Fibroblast of lung (primary cell): ENCODE measurements at places on chromosomes 4 and X. TPM values are rescaled to one million over a fixed set of nuclear protein-coding genes. Genes with fewer than 3 reads are reported as not detected.

Gene CENPE
- 1.5 and 8.6 TPM in 2 replicates for total RNA-seq

Gene ADH1C
- total RNA-seq = 0.77 and 0.83 TPM in 2 replicates

Gene FDCSP
- total RNA-seq = not detected in 2 replicates

Gene SOWAHD
- total RNA-seq = 0.26 and 0.83 TPM in 2 replicates

Gene APELA
- not detected in 2 replicates for total RNA-seq

Gene SLC9B2
- total RNA-seq = 16.9 and 17.5 TPM in 2 replicates

Gene FAM9C
- under 0.01 and 0.26 TPM in 2 replicates for total RNA-seq

Gene MAGEC1
- total RNA-seq = not detected in 2 replicates

Gene UGT8
- under 0.01 TPM in 1 of 2 replicates, not detected in the other for total RNA-seq

Gene SULT1B1
- not detected in 2 replicates for total RNA-seq

Gene FAM53A
- total RNA-seq = 0.77 and 0.99 TPM in 2 replicates

Gene NAA11
- not detected in 2 replicates for total RNA-seq

Gene TKTL1
- total RNA-seq = not detected in 2 replicates

DNA sequence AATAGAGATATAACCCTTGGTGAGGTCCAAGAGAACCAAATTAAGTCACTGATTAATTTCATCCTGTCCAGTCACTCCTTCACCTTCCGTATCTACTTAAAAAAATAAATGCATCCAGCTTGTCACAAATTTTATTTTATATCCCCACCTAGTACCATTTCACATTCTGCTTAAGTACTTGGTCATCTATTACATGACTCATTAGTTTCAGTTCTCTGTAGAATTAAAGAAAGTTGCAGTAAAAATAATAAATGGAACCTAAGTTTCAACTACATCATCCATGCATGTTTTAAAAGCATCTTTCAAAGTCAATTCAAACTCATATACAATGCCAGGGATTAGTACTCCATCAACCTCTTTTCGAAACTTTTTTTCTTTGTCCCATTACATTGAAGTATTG, 130.2 kb downstream of the SH2D1A start:
- DNase-seq = no peak

- DNase-seq = no peak
Measured at GRCh38 chr4:13348216-13348615, 135.9 kb downstream of the RAB28 start.

- peak; percentile 27 for DNase-seq
Measured at GRCh38 chr4:164977243-164978164, at the start of gene TRIM61. Gene TRIM61, minus strand, starts transcription at chr4:164977657. Its CDS starts 7,655 bp downstream, at chr4:164970002.

- peak; percentile 23 for DNase-seq
Measured at GRCh38 chrX:72094894-72095293, 36.8 kb downstream of the RTL5 start.

GRCh38 chr4:40991908-40992307, 222.4 kb downstream of the APBB2 start:
- DNase-seq = peak; percentile 27

DNA sequence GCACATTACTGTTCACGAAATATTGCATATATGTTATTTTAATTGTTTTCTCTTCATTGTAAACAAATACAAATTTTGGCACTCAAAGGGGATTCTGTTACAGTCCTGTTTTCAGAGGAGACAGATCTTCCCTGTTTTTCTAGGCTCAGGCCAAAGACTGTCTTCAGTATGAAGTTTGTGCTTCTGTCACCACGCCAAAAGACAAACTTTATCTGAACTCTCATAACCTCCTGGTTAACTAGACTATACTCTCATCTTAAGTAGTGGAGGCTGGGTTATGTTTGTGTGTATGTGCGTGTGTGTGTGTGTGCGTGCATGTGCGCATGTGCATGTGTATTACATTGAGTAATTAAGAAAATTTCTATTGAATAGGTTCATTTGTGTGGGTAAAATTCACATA, 676.8 kb upstream of the HS3ST1 start:
- no peak for DNase-seq

- DNase-seq = no peak
Measured at GRCh38 chr4:19823781-19824180, 427.9 kb upstream of the SLIT2 start.

- no peak for DNase-seq
Measured at GRCh38 chrX:44105228-44105913, 132.2 kb upstream of the NDP start.

- no peak for DNase-seq
Measured at GRCh38 chr4:72777436-72777835, 208.4 kb upstream of the ADAMTS3 start.

GRCh38 chr4:139735381-139736273, 70.0 kb downstream of the MGST2 start:
- peak; percentile 39 for DNase-seq

DNA sequence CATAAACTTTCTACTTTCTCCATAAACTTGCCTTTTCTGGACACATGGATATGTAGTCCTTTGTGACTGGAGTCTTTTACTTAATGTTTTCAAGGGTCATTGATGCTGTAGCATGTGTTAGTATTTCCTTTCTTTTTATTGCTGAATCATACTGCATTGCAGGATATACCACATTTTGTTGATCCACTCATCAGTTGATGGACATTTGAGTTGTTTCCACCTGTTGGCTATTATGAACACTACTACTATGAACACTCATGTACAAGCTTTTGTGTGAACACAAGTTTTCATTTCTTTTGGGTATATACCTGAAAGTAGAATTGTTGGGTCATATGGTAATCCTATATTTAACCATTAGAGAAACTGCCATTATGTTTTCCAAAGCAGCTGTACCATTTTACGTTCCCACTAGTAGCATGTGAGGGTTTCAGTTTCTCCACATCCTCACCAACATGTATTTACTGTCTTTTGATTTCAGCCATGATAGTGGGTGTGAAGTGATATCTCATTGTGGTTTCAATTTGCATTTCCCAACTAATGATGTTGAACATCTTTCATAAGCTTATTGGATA, 26.3 kb upstream of the GPM6B start:
- DNase-seq = no peak

DNA sequence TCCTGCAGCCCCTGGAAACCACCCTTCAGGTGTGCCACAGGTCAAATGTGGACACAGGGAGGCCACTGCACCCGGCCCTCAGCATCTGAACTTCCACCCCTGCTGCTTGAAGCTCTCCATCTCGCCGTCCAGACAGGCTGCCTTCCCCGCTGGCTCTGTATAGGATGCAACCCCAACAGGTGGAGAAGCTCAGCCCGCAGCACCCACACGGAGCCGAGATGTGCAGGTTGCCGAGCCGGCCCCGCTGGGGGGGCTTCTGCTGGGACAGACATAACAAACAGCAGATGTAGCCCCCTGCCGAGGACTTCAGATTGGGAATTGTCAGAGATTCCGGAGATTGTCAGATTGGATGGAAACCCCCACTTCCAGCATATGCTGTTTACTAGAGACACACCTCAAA, 20.5 kb downstream of the TMEM187 start:
- DNase-seq = no peak

DNA sequence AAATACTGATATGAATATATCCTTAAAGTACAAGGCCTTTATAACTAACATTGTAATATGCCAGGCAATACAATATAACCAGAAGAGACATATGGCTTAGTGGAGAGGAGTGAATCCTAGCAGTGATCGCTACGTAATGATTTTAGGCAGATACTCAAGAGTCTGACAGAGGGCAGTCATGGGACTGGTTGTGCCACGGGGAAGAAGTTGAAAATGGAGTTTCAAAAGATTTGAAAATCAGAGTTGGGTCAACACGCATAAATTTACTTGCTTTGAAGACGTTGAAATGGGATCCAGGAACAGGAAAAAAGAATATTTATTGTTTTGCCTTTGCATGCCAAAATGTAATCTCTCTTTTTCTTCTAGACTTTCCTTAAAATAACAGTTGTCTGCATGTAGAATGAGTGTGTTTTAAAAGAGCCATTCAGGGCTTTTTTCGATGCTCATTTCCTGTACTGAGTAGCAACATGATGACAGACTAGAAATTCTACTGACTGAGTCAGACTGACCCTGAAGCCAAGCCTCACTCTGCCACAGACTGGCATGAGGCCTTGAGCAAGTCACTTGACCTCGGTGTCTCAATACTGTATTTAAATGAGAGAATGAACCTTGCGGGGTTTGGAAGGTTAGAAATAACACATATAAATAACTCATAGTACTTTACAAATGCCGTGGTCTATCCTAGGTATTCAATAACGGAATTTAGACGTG, 8.1 kb upstream of the SMS start:
- peak; percentile 94 for DNase-seq

DNA sequence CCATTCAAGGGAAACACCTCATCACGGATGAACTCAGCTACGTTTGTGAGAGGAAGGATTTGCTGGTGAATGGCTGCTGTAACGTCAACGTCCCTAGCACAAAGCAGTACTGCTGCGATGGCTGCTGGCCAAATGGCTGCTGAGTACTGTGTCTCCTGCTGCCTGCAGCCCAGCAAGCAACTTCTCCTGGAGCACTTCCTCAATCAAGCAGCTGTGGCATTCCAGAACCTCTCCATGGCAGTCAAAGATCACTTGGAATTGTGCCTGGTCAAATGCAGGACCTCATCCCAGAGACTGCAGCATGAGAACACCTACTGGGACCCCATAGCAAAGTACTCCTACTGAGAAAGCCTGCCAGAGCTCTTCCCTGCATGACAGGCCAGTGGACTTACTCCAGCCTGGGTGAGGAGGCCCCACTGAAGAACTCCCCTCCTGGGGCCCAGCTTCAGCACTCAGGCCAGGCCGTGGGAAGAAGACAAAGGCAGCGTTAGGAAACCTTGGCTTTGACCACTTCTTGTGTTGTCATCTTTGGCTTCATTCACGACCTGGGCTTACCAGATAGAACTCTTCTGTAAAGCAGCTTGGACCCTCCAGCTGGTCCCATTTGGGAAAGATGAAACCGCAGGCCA, 244.3 kb downstream of the RBMX2 start:
- DNase-seq = no peak

DNA sequence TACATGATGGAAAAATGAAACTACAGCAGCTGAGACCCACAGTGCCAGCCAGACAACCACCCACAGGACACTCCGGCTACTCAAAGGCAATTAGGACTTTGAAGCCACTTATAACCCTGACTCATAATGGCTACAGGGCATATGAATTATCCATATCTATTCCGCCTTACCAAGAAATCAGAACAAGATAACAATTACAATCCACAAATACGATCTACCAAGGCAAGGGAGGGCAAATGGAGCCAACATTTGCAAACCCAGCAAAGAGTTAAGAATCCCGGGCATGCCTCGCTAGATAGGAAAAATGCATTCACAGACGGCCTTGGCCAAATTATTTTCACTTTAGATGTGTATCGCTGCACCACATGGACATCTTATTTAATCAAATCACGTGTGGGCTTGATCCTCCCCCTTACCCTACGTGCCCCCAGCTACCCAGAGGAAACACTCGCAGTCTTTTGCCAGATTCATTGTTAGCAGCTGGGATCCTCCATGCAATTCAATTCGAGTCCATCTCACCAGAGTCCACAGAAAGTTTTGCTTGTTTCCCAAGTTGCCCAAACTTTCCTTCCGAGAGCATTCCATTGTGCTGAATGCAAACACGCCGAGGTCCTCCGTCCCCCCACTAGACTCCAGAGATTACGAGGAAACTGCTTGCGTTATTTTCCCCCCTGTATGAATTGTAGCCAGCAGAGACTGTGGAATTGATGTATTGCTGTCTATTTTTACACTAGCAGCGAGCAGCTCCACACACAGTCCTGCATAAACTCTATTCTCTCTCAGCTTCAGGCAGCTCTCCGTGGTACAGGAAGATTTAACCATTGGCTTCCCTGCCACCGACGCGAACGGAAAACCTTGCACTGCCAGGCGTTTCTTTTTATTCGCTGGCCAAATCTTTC, 1.2 kb downstream of the PPARGC1A start:
- DNase-seq = peak; percentile 69

DNA sequence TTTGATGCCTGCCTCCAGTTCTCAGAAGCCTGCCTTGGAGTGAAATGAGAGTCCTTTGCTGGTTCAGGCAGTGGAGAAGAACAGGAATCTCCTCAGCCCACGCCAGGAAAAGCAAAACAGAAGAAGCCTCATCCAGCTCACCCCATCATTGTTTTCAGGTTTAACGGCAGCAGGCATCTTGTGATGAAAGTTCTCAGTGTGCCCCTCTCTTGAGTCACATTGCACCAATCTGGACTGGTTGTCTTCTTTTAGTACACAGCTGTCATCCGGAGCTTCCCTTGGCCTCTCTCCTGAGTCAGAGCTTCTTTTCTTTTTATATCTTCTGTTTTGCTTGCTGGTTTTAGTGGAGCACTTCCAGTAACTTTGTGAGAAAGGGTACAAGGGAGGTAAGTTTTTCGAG, 50.9 kb downstream of the TSPAN7 start:
- DNase-seq = no peak

- DNase-seq = no peak
Measured at GRCh38 chrX:46961574-46962283, 49.5 kb downstream of the JADE3 start.

- DNase-seq = no peak
Measured at GRCh38 chr4:188110741-188111471, 1.5 kb upstream of the TRIML2 start.

DNA sequence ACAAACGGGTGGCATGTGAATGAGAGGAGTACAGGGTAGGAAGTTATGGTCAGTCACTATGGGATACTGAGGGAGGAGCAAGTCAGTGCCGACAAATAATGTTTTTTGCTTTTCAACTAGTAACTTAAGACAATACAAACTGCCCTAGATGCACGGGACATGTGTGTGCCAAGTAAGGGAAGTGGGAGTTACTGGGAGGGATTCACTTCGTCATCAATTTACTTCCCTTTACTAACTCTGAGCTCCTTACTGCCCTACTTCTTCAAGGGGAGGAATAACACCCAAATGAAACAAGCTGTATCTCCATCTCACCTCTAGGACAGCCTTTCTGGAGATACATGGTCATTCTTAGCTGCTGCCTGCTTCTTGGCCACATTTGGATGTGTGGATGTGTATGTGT, 97.7 kb downstream of the DGKK start:
- no peak for DNase-seq

GRCh38 chr4:82918091-82918490, 17.6 kb downstream of the THAP9 start:
- DNase-seq = no peak

DNA sequence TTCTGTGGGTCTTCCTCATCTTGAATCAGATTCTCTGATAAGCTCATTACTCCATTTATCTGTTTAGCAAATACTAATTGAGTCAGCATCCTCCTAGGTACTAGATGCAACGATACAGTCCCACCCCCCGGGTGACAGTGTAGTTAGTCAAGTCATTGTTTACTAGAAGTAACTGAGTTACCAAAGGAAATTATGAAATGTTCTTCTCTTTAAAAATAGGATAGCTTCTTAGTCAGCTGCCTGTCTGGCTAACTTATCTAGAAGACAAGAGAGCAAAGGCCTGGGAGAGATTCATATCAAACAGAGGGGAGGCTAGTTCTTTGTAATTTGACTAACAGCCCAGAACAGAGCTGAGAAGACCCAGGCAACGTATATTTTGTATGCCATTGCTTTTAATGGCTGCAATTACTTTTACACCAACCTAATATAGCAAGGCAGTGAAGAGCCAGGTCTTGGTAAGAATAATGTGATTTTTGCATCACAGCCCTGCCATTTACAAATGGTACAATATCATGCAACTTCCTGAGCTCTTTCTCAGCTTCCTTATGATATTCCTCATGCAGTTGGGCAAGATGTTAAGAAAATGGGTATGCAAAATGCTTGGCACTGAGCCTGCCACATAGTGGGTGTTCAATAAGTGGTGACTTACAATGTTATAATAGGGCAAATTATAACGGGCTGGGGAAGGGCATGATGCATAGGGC, 149.9 kb downstream of the CHIC2 start:
- peak; percentile 78 for DNase-seq
